Lung microvascular endothelial cell (primary cell): ENCODE measurements at places on chromosomes 7 and 10. TPM values are rescaled to one million over a fixed set of nuclear protein-coding genes. Genes with fewer than 3 reads are reported as not detected.

The MKI67 gene
- total RNA-seq = 2.4 and 8.5 TPM in 2 replicates

The SCIN gene
- total RNA-seq = not detected in 2 replicates

The SPDYE1 gene
- total RNA-seq = not detected in 2 replicates

The OR6B1 gene
- not detected in 2 replicates for total RNA-seq

The LEP gene
- total RNA-seq = not detected in 2 replicates

The NPVF gene
- total RNA-seq = not detected in 2 replicates

The IFIT1B gene
- total RNA-seq = not detected in 2 replicates

The VDAC2 gene
- total RNA-seq = 114 and 117 TPM in 2 replicates

The MRPS24 gene
- 49.6 and 61.7 TPM in 2 replicates for total RNA-seq

The INA gene
- total RNA-seq = under 0.01 TPM in 2 replicates

The OR2A1 gene
- total RNA-seq = not detected in 2 replicates

The DMTF1 gene
- 21.6 and 55.2 TPM in 2 replicates for total RNA-seq

The IFT22 gene
- total RNA-seq = 9.5 and 10.0 TPM in 2 replicates

The C10orf105 gene
- not detected in 2 replicates for total RNA-seq

The SLC37A3 gene
- 43.6 and 62.9 TPM in 2 replicates for total RNA-seq

The STAG3 gene
- total RNA-seq = 0.20 and 0.22 TPM in 2 replicates

The CTBP2 gene
- total RNA-seq = 60.6 and 79.6 TPM in 2 replicates

The CUZD1 gene
- 0.20 and 0.44 TPM in 2 replicates for total RNA-seq

The DLG5 gene
- 6.1 and 6.9 TPM in 2 replicates for total RNA-seq

The XRCC2 gene
- total RNA-seq = 1.2 and 1.7 TPM in 2 replicates

The ASB10 gene
- not detected in 2 replicates for total RNA-seq

The MMP21 gene
- total RNA-seq = 0.22 and 3.2 TPM in 2 replicates

The VKORC1L1 gene
- total RNA-seq = 14.8 and 35.5 TPM in 2 replicates

The TEX47 gene
- total RNA-seq = not detected in 2 replicates

The NUDCD3 gene
- 44.5 and 55.6 TPM in 2 replicates for total RNA-seq

The HECW1 gene
- not detected in 2 replicates for total RNA-seq

The DYNC1I1 gene
- total RNA-seq = 3.9 and 18.3 TPM in 2 replicates
